AML-193 (cell line): ENCODE measurements at places on chromosomes 12 and 14.
A peak's percentile ranks its signal among the peaks of the same experiment; 100 is the strongest.

DNA sequence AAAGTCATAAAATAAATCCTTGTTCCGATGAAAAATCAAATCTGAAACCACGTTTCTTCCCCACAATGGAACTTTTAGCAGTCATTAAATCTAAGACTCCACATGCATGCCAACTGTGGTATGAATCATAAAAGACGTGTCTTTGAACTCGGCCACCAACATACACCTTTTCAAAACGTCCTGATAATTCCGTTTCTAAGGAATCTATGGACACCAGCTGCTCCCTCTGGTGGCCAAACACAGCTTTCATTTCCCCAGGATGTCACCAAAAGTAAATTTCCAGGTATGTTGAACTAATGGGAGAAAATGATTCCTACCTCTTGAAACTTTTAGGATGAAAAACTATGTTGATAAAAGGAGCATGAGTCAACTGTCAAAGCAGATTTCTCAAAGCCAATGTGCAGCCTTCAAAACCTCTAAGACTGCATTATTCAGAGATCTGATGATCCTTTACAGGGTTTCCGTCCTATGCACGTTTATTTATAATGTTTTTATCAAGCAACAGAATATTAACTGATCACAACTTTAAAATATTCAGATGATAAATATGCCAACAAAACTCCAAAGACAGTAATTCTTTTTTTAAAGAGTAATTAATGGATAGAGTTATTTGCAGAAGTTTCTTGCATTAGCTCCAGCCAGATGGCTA is 96.2 kb downstream of the CIT start:
- DNase-seq, result no peak

- DNase-seq, result no peak
Observed at GRCh38 chr12:15599266-15600037, 189.7 kb downstream of the EPS8 start.

DNA sequence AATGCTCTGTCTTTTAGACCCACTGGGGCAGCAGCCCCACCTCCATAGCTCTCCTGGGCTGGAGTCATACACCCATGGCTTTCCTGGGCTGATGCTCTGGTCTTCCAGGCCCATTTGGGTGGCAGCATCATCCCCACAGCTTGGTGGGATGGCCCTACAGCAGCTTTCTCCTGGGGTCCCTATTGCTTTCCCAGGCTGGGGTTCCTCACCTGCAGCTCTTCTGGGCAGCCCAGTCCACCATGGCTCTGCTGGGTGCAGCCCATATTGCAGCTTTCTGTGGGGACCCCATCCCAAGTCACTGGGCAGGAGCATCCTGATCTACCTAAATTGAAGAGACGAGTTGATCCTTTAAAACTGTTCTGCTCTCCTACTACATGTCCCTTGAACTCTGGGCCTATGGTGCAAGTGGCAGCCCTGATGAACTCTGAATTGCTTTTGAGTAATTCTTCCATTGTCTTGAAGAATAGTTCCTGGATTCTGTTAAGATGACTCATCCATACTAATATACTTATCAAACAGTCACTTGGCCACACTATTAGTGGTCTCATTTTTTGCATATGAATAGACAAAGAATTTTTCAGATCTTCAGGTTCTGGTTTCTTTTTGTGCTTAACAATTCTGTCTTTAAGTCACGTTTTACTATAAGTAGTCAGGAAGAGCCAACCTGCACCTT is 390.1 kb downstream of the DPF3 start:
- DNase-seq, result no peak

GRCh38 chr12:32501835-32502333 is 102.5 kb downstream of the FGD4 start:
- no peak for DNase-seq

DNA sequence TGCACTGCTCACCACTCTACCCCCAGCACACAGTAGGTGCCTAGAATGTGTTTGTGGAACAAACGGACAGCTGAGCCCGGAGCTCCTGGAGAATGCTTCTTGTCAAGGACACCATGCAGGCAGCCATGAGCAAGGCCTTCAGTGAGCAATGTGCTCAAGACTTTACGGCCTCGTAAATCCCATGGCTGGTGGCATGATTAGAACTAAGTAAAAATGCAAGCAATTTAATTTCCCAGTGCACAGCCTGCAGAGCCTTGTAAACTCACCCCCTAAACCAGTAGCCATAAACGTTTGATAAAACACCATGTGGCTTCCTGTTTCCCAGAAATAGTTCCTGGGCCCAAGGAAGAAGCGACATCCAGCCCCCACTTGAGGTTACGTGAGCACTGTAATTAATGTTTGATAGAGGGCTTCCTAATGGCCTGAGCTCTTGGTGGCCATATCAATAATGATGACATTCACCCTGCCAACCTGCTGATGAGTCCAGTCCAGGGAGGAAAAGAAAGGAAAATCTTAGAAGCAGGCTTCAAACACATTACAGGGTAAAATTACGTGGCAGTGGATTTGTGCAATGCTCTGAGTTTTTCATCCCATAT is 36.4 kb upstream of the FICD start:
- DNase-seq, result no peak

GRCh38 chr14:38490273-38490672 is 234.4 kb upstream of the CLEC14A start:
- DNase-seq, result no peak

GRCh38 chr12:49274396-49275069 is 9.7 kb downstream of the TUBA1C start:
- no peak for DNase-seq

DNA sequence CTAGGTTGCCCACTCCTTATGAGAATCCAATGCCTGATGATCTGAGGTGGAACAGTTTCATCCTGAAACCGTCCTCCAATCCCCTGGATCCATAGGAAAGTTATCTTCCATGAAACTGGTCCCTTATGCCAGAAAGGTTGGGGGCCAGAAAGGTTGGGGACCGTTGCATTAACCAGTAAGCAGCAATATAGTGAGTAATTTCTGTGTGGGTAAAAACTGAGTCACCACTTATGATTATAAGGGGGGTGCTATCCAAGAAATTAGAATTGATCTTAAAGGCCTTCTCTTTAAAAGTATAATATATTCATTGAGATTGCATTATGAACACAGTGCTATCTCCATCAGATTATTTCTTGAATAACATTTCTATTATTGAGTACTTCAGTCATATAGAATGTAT is 97.2 kb downstream of the PCNX1 start:
- DNase-seq, result no peak

DNA sequence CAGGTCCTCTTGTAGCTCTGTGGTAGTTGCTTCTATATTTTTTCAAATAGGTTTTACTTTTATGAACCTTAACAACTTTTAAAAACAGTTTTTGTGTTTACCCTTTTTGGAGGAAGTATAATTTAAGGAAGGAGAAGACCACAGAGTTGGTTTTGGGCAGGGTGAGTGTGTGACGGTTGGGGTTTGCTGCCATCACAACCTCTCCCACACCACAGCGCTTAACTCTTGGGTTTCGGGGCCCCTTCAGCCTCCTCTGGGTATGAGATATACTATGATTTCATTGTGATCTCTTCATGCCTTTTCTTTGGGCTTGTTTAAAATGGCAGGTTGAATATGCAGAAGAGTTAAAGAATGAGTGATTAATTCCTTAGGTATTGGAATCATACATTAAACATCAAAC is 228.7 kb upstream of the CRY1 start:
- DNase-seq, result peak; percentile 74

DNA sequence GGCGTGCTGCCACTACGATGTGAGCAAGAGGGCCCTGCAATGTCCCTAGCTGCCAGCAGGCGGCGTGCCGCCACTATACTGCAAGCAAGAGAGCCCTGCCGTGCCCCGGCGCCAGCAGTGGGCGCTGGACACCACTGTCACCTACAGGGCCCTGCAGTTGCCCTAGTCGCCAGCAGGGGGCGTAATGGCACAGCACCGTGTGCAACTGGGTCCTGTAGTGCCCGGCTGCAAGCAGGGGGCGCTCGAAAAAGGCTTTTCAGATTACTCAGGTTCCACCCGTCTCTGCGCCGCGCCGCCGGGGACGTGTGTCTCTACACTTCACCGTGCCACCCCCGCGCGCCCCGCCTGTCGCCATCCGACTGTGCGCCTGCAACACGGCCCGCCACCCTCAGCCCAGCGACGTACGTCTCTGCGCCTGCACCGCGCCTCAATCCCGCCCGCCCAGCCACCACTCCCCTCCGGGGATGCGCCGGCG is 1356.9 kb downstream of the TMEM121 start:
- no peak for DNase-seq

GRCh38 chr12:94571556-94571955 is 78.8 kb downstream of the TMCC3 start:
- no peak for DNase-seq

GRCh38 chr14:35369701-35370191 is 34.8 kb downstream of the NFKBIA start:
- DNase-seq, result no peak

- no peak for DNase-seq
Observed at GRCh38 chr14:31677630-31678029, 116.4 kb downstream of the NUBPL start.

GRCh38 chr14:42437809-42438208 is 831.1 kb downstream of the LRFN5 start:
- no peak for DNase-seq

GRCh38 chr12:88836156-88836555 is 255.9 kb upstream of the KITLG start:
- DNase-seq, result no peak

DNA sequence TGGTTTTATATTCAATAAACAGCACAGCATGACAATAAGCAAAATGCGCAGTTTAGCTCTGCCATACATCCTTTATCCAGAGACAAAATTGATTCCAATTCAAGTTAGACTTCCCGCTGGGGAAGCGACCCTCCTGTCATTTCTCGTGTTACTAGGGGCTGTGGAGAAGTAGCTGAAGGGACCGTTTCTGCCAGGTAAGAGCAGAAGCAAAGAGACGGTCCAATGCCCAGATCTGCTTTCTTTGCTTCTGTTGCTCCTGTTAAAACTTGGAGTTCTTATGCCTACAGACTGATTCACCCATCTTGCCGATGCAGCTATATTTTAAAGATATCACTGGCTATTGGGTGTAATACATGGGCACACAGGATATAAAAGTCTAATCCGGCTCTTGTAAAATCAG is 156.8 kb upstream of the AVPR1A start:
- no peak for DNase-seq

DNA sequence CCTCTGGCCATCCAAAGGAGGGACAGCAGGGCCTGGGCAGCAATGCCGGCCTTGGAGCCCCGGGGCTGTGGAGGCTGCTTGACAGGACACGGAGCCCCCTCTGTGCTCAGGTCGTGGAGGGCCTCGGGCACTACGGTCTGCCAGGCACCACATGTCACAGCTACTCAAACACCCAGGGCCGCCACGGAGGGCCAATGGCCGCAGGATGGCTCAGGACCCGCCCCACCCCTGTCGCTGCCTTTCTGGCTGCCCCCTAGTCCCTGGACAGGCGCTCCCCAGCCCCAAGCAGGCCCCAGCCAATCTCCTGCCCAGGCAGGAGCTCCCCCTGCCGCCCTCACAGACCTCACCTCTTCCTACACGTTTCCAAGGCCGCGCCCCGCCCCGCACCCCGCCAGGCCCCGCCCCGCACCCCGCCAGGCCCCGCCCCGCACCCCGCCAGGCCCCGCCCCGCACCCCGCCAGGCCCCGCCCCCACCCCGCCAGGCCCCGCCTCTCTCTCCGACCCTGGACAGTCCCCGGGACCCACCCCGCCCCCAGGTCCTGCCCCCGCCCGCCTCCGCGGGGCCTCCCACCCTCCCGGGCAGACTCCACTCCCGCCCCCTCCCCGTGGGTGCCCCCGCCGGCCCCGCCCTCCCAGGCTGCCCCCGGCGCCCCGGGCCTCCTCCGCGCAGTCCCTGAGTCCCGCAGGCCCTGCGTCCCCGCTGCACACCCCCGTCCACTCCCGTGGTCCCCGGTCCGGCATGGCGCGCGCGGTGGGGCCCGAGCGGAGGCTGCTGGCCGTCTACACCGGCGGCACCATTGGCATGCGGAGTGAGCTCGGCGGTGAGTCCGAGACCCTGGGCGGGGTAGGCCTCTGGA is at the start of gene ASPG:
ASPG (plus strand) TSS at position 669 of the 857 bp plus-strand sequence; CDS start at position 740, 71 bp downstream.
- no peak for DNase-seq

- DNase-seq, result no peak
Observed at GRCh38 chr12:5633106-5633505, 201.2 kb downstream of the NTF3 start.

- no peak for DNase-seq
Observed at GRCh38 chr14:71466946-71467345, 465.3 kb upstream of the RGS6 start.

DNA sequence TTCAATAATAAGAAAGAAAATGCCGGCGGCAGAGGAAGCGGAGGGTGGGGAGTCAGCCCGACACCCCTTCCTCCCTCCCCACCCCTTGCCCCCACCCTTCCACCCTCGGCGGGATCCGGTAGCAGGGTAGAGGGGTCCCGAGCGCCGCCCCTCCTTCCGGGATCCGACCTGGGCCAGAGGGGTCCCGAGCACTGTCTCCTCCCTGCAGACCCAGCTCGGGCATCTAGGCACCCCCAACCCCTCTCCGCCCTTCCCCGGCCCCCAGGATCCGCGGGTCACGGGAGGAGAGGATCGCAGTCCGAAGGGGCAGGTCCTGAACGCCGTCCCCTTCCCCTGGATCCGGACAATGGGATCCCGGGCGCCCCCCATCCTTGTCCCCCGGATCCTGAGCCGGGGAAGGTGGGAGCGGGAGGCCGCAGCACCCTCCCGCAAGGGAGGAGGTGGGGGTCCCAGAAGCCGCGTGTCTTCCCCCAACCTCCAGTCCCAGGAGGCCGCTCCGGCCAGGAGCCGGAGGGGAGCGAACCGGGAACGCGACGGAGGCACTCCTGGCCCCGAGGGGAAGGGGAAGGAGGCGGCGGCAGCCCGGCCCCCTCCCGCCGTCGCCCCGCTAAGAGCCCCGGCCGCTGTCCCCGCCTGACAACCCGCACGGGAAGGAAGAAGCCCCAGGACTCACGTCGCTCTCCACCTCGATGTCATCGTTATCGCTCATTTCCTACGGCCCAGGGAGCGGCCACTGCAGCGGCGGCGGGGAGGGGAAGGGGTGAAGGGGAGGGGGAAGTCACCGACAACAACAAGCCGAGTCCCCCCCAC is 481 bp downstream of the MAX start:
- no peak for DNase-seq

DNA sequence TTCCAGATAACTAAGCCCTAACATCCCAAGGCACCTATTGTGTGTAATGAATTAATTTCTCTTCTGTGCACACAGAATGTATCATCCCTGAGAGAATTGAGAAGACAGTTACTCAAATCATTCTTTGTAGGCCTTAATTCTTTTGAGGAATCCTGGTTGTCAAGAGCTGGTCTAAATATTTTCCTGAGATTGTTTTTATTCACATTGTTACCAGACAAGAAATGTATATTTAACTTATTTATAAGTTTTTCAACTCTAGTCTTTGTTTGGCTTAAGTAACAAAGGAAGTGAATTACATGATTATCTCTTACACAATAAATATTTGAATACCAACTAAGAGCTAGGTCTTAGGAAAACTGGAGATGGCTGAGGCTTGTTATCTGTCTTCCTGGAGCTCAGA is 169.4 kb downstream of the DACT1 start:
- no peak for DNase-seq

DNA sequence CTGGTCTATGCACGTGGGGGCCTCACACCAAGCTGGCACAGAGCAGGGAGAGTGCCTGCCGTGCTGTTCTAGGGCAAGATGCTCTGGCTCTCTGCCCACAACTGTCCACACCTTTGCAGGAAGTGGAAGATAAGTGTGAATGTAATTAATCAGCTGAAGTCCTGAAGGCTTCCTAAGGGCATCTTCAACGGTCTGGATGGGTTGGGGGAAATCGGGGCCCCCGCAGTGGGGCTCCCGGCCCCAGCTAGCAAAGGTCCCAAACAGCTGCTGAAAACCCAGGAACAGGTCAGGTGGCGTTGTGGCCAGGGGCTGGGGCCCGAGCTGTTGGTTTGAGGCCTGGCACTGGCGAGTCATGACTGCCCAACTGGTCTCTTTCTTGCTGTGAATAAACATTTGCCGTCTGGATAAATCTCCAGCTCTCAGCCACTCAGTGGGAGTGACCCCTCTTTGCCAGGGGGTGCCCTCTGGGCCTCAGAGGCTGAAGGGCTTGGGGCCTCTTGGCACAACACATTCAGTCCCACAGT is 6.7 kb upstream of the SLC25A29 start:
- DNase-seq, result no peak
